ENCODE measurements at places on chromosomes 3 and 15. TPM values are rescaled to one million over a fixed set of nuclear protein-coding genes. Genes with fewer than 3 reads are reported as not detected.

The SLC6A20 gene
- not detected for total RNA-seq

The CCR8 gene
- total RNA-seq = not detected

The CAMP gene
- total RNA-seq = not detected

The ECE2 gene
- not detected for total RNA-seq

The MYRIP gene
- 0.16 TPM for total RNA-seq
